ENCODE measurements at places on chromosomes 13 and 19. TPM values are rescaled to one million over a fixed set of nuclear protein-coding genes. Genes with fewer than 3 reads are reported as not detected.
A peak's percentile ranks its signal among the peaks of the same experiment; 100 is the strongest.

DNA sequence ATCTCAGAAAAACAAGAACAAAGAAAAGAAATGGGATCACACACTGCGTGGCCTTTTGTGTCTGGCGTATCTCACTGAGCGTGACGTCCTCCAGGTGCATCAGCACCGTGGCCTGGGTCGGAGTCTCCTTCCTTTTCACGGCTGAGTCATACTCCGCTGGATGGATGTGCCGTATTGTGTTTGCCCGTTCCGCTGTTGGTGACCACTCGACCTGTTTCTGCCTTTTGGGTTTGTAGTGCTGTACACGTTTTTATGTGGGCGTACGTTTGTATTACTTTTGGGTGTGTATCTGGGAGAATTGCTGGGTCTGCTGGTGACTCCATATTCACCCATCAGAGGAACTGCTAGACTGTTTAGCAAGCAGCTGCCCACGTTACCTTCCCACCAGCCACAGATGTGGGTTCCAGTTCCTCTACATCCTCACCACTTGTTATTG is 11.4 kb downstream of the ARID3A start:
- no peak for DNase-seq

GRCh38 chr13:32840989-32841713 is 175.1 kb upstream of the KL start:
- no peak for DNase-seq

DNA sequence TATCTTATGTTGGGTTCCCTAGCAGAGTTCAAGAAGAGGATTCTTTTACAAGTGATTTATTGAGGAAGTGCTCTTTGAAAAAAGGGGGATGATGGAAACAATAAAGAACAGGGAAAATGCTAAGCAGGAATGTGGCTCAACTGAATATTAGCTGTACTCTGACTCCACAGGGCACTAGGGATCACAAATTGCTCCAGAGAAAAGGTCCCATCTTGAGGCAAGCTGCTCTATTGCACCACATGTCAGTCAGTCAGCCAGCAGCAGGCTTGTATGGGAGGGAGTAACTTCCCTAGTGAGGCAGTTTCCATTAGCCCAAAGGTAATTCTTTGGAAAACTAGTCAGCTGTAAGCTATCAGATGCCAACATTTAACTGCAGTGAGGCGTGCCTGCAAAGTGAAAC is 73.3 kb upstream of the FNDC3A start:
- DNase-seq, result peak; percentile 65

HSH2D gene
- total RNA-seq, result not detected

GRCh38 chr19:54153731-54154326 is 5.7 kb downstream of the LENG1 start:
- DNase-seq, result peak; percentile 68

- peak; percentile 74 for DNase-seq
Observed at GRCh38 chr19:8334458-8335342, 8.4 kb downstream of the KANK3 start.

DNA sequence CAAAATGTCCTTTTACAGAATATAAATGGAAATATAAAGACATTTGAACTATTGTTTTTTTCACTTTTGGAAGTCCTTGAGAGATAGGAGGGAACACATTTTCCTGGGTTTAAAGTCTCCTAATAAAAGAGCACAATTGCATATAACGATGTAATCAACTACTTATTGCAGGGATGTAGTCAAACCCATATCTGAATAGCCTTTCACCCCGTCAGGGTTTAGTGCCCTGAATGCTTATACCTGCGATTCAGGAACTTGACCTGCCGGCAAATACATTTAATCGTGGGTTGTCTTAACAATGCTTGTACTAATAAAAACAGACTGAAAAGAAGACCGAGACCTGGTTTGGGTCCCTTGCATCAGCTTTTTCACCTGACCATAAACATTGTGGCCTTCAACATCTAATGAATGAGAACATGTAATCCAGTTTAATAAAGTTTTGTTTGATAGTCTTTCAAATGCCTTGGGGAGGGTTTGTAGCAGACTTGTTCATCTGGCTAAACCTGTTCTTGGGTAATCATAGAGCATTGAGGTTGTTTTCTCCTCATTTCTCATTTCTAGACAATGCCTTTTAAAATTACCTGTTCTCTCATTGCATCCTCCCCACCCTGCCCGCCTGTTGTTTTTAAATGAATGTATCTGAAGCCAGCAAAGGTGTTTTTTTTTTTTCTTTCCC is 7.0 kb downstream of the KLF5 start:
- no peak for DNase-seq

DNA sequence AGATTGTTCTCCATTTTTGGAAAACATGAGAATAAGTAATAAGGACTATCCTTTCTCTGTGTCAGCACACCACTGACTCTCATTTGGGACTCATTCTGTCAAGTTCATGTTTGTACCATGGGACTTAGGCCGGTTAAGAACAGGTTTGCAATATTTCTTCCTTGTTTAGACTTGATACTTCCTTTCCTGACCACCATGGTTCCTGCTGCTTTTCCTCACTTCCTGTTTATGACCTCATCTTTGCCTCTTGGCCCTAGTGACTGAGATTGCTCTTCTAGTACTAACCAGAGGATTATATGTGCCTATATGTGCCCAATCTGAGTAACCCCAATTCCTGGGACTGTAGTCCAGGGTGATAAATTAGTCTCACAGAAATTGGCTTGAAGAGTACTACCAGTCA is 32.5 kb upstream of the NDFIP2 start:
- DNase-seq, result peak; percentile 28

DNA sequence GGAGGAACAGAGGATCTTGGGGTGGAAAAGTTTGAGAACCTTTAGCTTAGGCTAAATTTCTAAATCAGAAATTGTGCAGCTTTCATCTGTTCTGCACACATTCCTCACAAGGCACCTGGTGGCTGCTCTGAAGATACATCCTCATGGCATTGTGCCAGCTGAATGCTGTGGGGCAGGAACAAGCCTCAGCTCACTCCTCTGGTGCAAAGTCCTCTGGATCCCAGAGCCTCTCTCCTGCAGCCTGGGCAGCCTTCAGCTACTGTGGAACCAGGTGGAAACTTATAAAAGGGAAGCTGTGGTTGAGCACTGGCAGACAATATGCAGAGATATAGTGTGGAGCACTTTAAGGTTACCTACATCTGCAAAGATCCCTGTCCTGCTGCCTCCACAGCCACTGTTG is 72.3 kb downstream of the KCTD12 start:
- DNase-seq, result no peak

DNA sequence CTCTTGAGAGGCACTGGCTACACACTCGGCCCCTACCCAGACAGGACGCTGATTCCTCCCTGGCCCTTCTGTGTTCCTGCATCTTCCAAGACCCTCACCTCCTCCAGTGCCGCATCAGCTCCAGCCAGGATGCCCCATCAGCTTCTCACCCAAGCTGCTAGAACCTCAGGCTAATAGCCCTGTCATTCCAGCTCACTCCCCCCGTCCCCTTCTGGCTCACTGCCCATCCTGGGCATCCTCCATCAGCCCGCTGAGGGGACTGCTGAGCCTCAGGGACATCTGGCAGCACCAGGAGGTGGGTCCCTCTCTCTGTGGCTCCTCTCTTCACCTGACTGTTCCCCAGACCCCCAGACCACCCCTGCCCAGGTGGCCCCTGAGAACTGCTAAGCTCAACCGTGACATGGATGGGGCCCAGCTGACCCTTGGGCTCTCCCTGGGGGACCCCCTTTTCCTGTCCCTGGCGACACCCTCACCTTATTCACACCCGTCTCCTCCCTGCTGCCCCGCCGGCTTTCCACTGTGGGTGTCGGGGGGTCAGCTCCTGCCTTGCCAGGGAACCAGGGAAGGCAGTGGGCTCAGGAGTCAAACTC is 4.8 kb downstream of the FFAR3 start:
- no peak for DNase-seq

DNA sequence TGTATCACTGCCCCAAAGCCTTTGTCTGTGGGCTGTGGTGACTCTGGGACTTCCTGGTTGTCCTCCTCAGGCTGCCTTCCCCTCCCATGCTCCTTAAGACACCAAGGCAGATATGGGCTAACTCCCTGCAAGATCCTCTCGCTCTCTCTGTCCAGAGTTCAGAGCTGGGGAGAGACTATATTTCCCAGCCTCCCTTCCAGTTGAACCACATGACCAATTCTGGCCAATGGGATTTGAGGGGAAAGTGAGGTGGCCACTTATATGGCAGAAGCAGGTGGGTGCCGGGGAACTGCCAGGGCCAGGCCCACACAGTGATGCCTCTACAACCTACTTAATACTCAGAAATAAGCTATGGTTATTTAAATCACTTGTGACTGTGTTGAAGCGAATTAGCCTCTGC is 16.2 kb upstream of the ANGPTL8 start:
- no peak for DNase-seq

KBTBD6 gene
- 11.5 TPM for total RNA-seq

GRCh38 chr19:42178791-42179674 is 38.4 kb downstream of the DEDD2 start:
- DNase-seq, result no peak

GRCh38 chr13:107643615-107644014 is 571.7 kb downstream of the LIG4 start:
- no peak for DNase-seq

GRCh38 chr19:44579663-44580365 is 33.5 kb upstream of the IGSF23 start:
- no peak for DNase-seq

PALM gene
- 2.2 TPM for total RNA-seq

DNA sequence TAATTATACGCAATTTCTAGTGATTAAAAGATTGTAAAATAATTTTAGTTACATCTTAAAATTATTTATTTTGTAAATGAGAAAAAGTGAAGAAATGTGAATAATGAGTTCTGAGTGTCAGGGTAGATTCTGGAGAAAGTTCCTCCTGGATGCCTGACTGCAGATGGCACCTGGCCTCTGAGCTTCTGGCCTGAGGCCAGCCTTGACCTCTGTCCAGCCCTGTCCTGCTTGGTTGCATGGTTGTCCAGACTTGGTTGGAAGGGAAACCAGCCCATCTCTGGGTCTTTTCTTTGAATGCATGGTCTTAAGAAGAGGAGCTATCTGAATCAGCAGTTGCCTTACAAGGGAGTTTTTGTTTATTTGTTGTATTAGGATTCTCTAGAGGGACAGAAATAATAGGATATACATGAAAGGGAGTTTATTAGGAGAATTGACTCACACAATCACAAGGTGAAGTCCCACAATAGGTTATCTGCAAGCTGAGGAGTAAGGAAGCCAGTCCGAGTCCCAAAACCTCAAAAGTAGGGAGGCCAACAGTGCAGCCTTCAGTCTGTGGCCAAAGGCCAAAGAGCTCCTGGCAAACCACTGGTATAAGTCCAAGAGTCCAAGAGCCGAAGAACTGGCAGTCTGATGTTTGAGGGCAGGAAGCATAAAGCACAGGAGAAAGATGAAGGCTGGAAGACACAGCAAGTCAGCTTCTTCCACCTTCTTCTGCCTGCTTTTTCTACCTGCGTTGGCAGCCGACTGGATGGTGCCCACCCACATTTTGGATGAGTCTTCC is 385.8 kb downstream of the ZNF536 start:
- no peak for DNase-seq

ZIM2 gene
- total RNA-seq, result not detected

GRCh38 chr13:110706570-110707372 is 855 bp upstream of the CARS2 start:
- no peak for DNase-seq

DNA sequence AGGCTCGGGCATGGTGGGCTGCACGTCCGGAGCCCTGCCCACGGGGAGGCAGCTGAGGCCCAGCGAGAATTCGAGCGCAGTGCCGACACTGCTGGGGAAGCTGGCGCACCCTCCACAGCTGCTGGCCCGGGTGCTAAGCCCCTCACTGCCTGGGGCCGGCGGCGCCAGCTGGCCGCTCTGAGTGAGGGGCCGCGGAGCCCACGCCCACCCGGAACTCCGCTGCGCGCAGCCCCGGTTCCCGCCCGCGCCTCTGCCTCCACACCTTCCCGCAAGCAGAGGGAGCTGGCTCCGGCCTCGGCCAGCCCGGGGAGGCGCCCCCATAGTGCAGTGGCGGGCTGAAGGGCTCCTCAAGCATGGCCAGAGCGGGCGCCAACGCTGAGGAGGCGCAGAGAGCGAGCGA is 2080.4 kb downstream of the PCDH9 start:
- DNase-seq, result no peak

- no peak for DNase-seq
Observed at GRCh38 chr19:49507803-49508494, 4.5 kb upstream of the FCGRT start.

GRCh38 chr13:48770372-48770771 is 116.6 kb downstream of the CYSLTR2 start:
- no peak for DNase-seq

- peak; percentile 52 for DNase-seq
Observed at GRCh38 chr19:38362076-38362945, 12.1 kb upstream of the PSMD8 start.

CUL4A gene
- total RNA-seq, result 113 TPM

All from LHCN-M2 (cell line).